ENCODE measurements at places on chromosomes 6 and 20.

DNA sequence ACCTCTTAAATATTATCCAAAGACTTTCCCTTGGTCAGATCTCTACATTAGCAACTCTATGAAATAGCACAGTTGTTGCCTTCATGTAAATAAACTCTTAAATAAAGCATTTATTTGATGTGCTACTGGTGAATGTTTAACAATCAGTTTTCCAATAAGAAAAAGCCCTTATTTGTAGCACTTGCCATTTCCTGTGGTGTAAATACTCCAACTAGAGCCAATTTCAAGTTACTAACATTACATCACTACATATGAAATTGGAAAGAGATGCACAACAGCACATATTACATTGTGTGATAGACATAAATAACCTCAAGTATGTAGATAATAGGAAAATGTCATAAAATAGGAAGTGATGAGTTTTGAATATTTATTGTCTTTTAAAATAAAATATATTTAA lies 5.0 kb upstream of the MYB start:
- DNase-seq: no peak

DNA sequence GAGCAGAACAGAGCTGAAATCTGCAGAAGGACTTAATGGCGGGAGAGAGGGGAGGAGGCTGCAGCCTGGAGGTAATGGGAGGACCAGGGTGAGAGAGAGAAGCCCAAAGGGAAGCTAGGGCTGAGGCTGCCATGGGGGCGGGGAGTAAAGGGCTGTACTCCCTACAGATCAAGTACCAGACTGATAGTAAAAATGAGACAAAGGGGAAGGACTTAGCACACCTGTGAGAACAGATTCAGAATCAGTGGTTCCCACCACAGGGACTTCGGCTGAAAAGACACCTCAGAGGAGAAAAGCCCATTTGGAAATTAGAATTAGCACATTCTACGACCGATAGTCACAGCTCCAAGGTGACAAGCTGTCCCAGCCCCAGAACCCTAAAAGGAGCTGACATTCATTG lies 6.4 kb upstream of the TBXT start:
- DNase-seq: no peak

GRCh38 chr20:4384961-4385360 lies 336.7 kb upstream of the PRND start:
- no peak for DNase-seq

- no peak for DNase-seq
These were observed 542 bp downstream of the USP49 start for GRCh38 chr6:41894366-41895299.

GRCh38 chr6:110345025-110345424 lies 13.1 kb downstream of the METTL24 start:
- DNase-seq: no peak

GRCh38 chr20:9375221-9375681 lies 139.1 kb upstream of the LAMP5 start:
- DNase-seq: no peak

GRCh38 chr6:55955684-55956083 lies 80.3 kb upstream of the BMP5 start:
- DNase-seq: no peak

DNA sequence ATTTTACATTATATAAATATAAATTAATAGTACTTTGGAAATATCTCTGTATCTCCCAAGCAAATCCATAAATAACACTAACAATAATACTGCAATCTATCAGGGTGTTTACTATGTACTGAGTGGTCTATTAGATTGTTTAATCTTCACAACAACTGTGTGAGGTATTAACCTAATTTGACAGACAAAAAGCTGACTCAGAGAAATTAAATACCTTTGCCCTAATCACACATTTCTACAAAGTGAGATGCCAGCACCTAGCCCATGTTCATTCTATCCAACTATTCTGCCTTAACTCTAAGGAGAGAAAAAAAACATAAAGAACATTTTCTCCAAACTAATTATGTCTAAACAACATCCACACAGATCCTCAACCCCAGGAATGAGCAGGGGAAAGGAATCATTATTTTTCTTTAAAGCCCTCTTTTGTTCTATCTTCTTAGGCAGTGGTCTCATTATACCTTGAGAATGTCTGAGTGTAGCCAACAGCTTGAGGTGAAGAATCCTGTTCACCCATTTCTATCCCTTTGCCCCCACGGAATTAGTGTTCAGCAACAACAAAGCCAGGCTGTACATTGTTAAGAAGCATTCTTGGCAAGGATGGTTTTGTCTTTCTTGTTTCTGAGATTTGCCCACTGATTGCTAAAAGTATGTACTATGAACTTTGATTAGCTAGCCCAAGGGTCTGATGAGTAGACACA lies 42.7 kb downstream of the PRL start:
- no peak for DNase-seq

GRCh38 chr6:137820425-137820824 lies 46.6 kb upstream of the TNFAIP3 start:
- DNase-seq: no peak

GRCh38 chr6:46014511-46015118 lies 1.0 kb downstream of the CLIC5 start:
- no peak for DNase-seq

DNA sequence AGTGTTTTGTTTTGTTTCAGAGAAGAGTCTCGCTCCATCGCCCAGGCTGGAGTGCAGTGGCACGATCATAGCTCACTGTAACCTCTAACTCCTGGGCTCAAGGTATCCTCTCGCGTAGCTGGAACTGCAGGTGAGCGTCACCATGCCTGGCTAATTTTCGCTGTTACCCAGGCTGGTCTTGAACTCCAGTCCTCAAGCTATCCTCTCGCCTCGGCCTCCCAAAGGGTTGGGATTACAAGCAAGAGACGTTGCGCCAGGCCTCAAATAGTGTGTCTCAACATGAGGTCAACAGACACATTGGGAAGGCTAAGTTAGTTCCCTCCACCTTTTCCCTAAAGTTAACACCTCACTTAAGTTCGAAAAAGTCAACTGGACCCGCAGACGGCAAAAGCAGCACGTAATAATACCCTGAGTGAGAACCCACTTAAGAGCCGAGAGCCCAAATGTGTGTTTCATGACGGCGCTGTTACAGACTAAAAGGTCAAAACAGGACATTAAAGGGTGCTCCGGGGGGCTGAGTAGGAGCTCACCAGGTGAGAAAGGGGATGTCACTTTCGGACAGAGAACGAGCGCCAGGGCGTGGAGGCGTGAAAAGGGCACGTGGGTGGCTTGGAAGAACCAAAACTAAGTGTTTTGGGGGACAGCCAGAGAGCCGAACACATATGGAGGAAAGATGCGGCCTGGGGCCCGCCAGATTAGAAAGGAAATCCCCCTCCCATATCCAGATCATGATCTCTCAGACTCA lies 499 bp downstream of the TTI1 start:
- peak; percentile 40 for DNase-seq

GRCh38 chr20:54848984-54849538 lies 373.7 kb downstream of the DOK5 start:
- no peak for DNase-seq

- no peak for DNase-seq
These were observed 375.4 kb upstream of the HS3ST5 start for GRCh38 chr6:114718186-114718585.

- DNase-seq: no peak
These were observed 512.3 kb downstream of the HDGFL1 start for GRCh38 chr6:23081701-23082100.

- no peak for DNase-seq
These were observed 66.7 kb downstream of the FAM229B start for GRCh38 chr6:112153926-112154607.

DNA sequence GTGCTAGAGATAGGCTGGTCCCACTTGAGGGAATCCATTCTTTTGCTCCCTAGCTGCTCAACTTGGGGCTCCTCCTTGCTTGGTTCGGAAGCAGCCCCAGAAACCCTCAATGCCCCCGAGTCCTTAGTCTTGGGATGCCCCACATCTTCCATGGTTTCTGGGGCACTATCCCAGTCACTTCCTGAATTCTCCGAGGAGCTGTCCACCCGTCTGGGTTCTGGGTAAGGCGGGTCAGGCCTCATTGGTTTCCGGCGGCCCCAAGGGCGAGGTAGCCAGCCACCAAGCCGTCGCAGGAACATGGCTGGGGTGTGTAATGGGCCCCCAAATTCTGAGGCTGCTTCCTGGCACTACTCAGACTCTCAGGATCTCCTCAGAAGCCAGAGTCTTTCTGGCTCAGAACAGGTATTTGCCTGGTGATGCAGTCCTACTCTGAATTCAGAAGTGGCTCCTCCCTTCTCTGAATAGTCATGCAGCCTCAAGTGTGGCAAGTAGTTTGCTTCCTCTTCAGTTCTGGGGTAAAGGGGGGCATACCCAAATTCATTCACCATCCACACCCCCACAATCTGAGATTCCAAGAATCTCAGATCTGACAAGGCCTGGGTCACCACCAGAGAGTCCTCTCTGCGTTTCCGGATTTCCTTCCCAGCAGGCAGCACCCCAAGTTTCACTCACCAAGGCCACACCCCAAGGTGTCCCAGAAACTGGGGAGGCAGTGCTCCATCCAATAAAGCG lies 763 bp downstream of the C6orf47 start:
- DNase-seq: no peak

DNA sequence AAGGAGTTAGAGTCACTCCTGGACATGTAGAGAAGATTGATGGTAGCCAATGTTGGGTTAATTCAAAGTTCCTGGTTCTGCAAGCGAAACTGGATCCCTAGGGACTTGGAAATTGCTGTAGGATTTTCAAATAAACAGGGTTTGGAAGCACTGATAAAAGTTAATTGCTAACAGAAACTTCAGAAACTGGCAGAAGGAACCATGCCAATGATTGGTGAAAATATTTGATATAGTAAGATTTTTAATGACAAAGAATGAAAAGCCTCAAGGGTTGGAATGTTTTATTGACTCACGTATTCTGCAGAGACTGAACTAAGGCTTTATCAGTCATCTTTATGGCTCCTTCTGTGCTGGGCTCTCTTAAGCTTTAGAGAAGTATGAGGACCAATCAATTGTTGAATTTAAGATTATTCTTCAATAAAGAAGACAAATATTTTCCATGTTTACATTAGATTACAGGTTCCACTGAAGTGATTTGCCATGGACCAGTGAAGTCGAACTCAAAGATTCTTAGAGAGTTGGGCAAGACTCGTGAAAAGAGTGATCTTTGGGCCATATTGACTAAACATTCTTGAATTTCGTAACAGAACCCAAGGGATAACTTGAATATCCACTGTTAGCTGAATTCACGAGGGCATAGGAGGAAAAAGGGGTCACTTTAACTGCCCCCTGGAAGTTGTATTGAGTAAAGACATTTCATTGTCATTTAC lies 371.4 kb downstream of the HDGFL1 start:
- DNase-seq: no peak

GRCh38 chr6:54056105-54056504 lies 55.1 kb upstream of the MLIP start:
- DNase-seq: no peak

DNA sequence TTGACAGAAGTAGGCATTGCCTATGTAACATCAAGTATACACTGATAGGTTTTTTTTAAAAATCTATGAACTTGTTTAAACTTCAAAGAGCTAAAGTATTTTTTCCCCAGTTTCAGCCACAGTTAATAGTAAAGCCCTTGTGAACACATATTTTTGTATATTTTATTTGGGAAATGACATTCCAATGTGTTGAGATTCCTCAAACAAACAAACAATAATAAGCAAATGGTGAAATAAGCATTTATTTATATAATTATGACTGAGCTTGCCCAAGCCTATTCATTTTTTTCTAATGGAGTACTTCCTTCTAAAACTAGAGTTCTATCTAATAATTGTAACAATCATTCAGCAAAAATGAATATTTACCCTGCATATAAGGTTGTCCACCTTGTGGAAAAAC lies 12.5 kb downstream of the SYCP2 start:
- DNase-seq: no peak

DNA sequence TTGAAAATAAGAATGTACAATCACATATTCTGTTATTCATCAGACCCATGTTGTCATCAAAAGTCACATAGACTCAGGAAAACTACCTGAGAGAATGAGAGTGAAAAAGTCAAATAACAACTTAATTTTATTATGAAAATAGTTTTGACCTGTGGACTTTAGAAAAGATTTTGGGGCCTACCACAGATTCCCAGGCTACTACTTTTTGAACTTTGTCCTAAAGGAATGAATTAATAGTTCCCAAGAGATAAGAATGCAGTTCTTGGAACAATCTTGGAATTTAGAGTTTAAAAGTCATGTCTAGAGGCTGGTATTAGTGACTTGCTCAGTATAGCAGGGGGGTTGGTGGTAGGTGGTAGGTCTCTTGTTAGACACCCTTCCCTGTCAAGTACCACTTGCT lies 3.3 kb downstream of the TAF8 start:
- no peak for DNase-seq

GRCh38 chr20:24995741-24996448 lies 3.3 kb upstream of the APMAP start:
- DNase-seq: no peak

DNA sequence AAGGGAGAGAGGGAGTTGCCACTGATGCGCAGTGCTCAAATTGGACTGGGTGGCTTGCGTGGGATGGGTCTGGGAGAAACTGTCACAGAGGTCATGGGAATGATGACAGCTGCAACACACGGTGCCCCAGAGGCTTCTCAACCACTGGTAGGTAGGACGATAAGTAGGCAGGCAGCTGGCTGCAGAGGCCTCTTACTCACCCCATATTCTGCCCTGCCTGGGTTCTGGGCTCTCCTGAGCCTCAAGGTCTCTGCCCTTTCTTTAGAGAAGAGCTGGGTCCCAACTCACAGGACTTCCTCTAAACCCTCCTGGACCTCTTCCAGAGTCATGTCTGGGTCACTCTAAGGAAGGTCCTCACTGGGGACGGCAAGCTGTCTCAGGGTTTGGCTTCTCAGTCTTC lies 37.2 kb upstream of the RNF24 start:
- DNase-seq: no peak

DNA sequence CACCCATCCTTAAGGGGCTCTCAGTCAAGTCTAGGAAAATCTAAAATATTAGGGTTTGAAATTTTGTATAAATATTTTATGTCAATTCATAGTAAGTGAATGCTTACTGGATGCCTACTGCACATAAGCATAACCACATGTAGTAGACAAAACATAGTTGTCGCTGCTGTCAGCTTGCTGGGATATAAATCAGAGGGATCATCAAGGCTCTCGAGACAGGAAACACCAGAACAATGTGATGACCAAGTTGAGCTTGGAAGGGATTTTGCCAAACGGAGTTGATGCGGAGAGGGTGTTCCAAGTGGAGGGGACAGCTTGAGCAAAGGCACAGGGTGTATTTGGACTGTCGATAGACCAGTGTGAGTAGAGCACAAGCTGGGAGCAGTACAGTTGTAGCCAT lies 105.8 kb upstream of the SUPT3H start:
- DNase-seq: no peak

GRCh38 chr6:12976366-12976765 lies 259.8 kb downstream of the PHACTR1 start:
- DNase-seq: no peak

GRCh38 chr20:33925867-33926266 lies 67.8 kb upstream of the RALY start:
- DNase-seq: no peak

DNA sequence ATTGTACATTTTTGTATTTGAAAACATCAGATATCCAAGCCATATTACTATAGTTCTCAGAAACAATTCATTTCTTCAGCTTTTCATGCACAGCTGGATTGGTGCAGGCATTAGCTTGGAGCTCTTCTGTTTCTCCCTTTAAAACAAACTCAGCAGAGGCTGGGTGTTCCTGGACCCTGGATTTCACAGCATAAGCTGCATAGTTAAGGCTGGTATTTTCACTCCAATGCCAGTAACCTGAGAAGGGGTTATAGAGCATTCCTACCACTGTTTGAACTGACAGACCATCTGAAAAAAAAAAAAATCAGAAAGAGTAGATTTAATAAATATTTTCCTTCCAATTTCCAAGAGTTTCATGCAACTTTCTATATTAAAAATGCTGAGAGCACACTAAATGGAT lies 20.1 kb upstream of the FAXC start:
- DNase-seq: no peak

GRCh38 chr6:108736002-108736361 lies 112.2 kb upstream of the ARMC2 start:
- no peak for DNase-seq

Measured in stimulated activated CD4-positive, alpha-beta T cell treated with anti-CD3 and anti-CD28 coated beads, Interleukin-1b, Interleukin-23, amount 100 ng/mL, for 4 hours (primary cell).